ENCODE measurements at places on chromosomes 12 and 14.

GRCh38 chr12:49233842-49234526, 30.9 kb upstream of the TUBA1C start:
- peak; percentile 64 for DNase-seq

DNA sequence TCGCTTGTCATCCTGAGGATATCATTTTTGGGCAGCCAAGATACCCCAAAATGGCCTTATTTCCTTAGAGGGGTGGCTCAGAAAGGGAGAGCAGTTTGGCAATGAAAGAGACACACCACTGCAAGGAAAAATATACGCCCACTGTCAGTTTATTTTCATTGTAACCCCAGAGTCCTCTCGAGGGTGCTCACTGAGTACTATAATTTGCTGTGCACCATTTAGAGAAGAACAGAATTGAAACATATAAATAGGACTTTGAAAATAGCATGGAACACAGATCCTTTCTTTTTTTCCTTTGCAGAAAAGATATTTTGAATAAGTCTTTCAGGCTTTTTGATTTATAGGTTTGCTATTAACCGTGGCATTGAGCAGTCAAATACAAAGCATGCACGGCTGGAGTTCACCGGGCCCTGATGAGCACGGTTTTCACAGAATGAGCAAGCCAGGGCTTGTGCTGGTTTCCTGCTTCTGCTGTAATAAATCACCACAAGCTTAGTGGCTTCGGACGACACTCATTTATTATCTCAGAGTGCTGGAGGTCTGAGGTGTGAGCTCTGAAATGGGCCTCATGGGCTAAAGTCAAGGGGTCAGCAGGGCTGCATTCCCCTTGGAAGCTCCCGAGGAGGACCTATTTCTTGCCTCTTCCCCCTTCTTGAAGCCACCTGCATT, 152.3 kb downstream of the ZNF664 start:
- DNase-seq: peak; percentile 79

DNA sequence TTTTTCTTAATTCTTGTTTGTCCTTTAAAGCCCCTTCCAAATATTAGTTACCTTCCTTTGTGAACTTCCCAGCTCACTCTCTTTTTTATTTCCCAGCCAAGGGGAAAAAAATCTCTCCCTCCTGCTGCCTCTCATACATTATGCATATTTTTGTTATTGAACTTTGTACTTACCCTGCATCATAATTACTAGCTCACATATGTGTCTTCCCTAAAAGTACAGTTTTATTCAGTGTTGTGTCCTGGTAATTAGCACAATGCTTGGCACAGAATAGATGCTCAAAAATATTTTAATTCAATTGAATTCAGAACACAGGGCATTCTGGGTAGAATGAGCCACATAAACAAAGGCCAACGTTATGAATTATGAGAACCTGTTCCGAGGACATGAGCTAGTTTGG, 91.9 kb downstream of the SCN8A start:
- DNase-seq: no peak

DNA sequence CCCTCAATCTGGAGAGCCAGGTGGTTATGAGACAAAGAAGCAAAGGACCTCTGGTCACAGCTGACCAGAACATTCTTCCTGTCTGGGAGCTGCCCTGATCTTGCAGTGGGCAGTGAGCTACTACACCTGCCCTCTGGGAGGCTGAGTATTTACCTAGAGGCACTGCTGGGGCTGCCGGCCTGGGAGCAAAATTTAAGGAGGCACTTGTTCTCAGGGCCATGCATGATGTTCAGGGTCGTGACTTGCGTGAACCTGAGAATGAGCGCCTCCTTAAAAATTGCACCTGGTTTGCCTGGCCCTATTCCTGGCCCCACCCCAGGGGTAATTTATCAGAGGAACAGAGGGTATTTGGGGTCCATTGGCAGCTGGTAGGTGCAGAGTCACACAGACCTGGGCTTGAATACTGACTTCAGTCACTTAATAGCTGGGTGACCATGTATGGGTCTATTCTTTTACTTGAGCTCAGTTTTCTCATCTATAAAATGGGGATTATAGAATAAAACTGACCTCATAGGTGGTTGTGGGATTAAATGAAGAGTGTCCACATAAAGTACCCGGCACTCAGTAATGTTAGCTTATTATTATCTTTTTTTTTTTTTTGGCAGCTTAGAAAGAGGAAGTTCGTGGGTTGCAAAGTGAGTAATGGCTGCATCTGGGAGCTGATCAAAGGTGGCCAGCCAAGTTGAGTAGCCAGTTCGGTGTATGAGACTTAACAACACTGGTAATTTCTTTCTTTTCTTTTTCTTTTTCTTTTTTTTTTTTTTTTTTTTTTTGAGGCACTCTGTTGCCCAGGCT, 107.4 kb upstream of the MED13L start:
- peak; percentile 69 for DNase-seq

DNA sequence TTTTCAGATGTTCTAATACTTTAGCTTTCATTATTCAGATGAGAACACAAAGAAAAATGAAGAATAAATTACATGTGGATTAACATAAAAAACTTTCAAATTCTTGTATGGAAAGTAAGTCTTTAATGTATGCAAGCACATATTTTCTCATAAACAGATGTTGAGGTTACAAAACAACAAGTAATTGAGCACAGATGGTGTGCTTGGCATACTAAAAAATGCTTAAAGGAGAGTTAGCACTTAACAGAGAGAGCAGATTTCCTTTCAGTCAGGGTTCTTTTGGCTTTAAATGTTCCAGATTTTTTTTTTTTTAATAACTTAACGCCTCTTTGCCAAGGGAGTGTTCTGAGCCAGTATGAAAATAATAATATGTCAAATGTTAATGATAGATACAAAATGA, 96.0 kb downstream of the RASSF9 start:
- no peak for DNase-seq

DNA sequence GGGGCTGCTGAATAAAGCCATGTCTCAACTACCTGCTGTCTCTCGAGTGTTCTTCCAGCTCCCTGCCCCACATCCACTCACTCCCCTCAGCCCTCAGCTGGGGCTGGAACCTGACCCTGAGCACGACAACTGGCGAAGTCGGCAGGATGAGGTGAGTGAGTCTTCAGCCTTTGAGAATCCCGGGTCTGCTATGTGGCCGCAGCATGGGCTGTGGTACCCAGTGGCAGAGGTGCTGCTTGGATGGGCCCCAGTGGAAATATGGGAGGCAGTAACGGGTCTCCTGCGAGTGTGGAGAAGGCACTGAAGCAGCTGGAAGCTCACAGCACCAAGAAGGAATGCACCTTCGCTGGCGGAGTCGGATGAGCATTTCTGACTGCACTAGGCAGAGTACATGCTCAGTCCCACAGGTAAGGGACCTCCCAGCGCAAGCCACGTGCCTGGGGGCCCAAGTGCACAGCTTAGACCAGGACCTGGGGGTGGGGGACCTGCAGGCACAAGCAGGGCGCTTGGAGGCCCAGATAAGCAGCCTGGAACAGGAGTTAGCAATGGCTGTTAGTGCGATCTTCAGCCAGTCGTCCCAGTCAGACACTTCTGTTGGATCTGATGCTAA, 95.5 kb upstream of the TMPO start:
- no peak for DNase-seq

DNA sequence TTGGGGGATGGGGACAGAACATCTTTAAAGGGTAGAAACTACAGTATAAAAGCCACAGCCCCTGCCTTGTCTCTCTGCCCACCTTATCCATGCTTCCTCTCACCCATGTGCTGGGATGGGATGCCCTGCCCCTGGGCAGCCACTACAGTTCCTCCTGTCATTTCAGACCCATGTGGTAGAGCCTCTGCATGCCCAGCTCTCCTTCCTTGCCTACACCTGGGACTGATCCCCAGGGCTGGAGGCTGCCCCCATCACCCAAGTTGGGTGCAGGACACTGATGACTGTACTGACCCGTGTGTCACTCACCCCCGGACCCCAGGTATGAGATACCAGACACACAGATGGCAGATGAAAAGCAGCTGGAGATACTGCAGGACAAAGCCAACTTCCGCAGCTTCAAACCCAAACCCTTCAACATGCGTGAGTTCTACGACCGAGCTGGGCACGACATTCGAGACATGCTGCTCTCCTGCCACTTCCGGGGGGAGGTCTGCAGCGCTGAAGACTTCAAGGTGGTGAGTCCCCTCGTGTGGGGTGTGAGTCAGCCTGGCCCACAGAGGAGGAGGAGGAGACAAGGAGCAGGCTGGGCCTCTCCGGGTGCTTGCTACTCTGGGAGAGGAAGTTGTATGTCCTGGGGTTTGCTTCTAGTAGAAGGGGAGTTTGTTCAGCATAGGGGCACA, 2.2 kb downstream of the ASIC1 start:
- no peak for DNase-seq

DNA sequence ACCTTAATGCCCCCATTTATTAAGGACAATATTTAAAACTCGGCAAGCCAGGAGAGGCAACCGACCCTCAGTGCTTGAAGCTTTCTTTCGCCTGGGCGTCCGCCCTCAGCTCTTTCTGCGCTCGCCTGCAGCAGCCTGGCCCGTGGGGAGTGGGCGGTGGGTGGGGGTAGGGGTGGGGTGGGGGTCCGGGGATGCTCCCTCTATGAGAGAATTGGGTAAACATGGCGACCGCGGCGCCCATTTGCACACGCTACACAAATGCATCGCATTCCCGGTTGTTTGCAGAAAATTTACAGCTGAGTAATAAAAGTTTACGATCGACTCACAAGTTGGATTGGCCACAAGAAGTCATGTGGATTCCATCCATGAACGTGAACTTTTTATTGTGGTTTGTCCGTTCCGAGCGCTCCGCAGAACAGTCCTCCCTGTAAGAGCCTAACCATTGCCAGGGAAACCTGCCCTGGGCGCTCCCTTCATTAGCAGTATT, 7.7 kb downstream of the HOXC8 start:
- no peak for DNase-seq

DNA sequence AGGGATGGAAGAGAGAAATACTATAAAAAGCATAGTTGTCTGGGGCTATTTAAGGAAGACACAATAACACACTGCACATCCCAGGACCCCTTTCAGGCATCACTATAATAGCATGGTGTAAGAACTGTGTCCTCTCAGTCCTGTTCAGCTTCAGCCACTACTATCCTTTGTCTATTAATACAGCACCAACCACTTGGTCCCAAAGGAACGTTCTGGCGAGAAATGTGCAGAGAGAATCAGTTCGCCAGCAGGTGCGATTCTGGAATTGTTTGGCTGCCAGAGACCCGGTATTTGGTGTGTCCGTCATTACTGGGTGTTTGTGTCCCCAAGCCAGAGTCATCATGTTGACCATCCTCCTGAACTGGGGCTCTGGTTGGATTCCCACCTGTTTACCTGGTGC, 52.7 kb downstream of the BICD1 start:
- no peak for DNase-seq

- no peak for DNase-seq
These were observed 199.7 kb upstream of the HMGA2 start for GRCh38 chr12:65624554-65625086.

GRCh38 chr12:64621257-64621942, 11.1 kb downstream of the RASSF3 start:
- no peak for DNase-seq

DNA sequence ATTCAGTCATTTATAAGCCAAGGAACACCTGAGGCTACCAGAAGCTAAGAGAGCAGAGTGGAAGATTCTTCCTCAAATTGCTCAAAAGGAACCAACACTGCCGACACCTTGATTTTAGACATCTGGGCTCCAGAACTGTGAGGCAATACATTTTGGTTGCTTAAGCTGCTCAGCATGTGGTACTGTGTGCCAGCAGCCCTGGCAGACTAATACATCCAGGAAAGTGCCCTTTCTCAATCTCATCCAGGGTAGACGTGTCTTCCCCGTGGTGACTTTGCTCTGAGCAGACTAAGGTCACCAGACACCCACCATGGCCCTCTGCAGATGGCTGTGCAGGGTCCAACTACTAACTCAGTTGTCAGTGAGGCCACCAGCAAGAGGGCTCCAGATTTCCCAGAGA, 122.8 kb downstream of the VRK1 start:
- no peak for DNase-seq

DNA sequence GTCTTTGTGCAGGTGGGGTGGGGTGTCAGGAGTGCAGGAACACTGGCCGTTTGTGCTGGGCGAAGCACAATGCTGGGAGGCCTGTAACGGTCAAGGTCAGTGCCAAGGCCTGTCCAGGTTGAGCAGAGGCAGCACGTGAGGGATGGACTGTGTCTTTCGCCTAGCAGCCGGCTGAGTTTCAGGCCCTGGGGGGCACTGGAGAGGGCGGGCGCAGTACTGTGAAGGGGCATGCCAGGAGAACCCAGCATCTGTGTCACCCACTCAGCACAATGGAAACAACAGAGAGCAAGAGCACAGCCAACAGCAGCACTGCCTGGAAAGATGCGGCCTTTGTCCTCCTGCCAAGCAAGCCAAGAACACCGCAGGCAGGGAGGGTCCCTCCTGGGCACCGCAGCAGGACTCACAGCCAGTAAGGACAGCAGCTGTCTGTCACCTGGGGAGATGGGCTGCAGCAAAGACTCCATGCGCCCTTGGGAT, 25.2 kb downstream of the SLC25A47 start:
- DNase-seq: no peak

DNA sequence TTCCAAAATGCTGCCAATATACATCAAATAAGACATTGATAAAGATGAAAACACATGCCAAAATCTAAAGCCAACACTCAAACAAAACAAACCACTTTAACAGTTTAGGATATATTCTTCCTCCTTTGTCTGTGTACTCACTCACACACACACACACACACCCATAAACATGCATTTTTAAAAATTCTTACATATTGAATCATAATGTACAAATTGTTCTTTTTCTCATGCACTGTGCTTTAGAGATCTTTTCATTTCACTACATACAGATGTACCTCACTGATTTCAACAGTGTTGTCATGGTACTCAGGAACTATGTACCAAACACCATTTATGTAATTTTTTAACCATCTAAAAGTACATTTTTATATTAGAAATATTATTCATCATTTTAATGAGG, 9.5 kb upstream of the RERG start:
- DNase-seq: no peak

- DNase-seq: no peak
These were observed 731.9 kb downstream of the NRXN3 start for GRCh38 chr14:78902010-78902623.

GRCh38 chr12:76628745-76629144, 69.2 kb upstream of the OSBPL8 start:
- no peak for DNase-seq

- no peak for DNase-seq
These were observed 505 bp downstream of the BCL2L2 start for GRCh38 chr14:23307146-23307530.

GRCh38 chr14:73591690-73592449, at the start of gene ACOT4:
Gene ACOT4 (plus strand): TSS chr14:73591873. CDS start chr14:73591960, 87 bp downstream.
- DNase-seq: no peak

DNA sequence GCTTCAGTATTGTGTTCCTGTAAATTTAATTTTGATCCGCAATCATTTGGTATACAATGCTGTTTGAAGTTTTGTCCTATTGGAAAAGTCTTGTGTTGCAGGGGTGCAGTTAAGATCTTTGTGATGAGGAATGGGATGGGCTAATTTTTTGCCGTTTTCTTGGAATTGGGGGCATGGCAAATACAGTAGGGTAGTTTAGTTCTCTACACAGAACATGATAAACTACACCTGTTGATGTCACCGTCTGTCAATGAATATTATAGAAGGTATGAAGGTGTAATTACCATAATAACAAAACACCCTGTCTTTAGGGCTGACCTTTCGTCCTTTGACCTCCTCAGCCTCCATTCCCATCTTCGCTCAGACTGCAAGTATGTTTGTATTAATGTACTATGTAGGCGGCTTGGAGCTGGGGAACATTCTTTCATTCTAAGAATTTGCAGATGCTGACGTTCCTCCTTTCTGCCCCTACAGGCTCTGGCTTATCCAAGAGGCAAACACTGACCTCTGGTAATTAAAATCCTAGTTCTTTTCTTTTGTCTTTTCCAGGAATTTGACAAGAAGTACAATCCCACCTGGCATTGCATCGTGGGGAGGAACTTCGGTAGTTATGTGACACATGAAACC, 1.7 kb downstream of the DYNLL1 start:
- DNase-seq: no peak

- no peak for DNase-seq
These were observed 25.4 kb downstream of the RTRAF start for GRCh38 chr14:52014601-52015267.

Data from NCI-H510A (cell line).